ENCODE measurements at places on chromosomes 11 and 22.

GRCh38 chr11:130526846-130527245 lies 78.4 kb downstream of the ADAMTS15 start:
- DNase-seq: no peak

DNA sequence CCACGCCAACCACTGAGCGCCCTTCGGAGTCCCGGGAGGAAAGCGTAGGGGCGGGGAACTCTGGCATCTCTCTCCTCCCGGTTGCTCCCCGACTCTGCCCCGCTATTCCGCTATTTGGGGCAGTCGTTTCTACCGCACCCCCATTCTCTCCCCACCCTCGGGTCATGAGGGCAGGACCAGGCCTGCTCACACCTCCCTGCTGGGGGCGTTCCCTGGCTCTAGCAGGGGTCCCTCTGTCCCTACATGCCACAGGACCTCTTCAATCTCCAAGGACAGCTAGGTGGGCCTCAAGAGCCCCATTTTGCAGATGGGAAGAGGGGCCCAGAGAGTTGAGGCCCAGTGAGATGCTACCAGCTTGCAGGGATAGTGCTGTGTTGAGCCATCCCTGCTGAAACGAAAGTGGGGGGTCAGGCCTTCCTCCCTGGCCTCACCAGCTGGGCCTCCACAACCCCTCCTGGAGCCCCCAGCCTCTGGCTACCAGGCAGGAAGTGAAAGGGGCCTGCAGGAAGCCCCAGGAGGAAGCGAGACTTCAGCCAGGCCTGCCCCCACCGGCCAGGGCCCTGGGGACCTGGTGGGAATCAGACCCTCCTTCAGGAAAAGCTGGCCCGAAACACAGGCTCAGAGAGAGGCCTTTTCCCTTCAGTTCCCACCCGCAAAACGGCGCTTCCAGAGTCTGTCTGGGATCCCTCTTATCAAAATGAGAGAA lies 5.5 kb upstream of the SHISA8 start:
- DNase-seq: peak; percentile 39

- no peak for DNase-seq
Observed at GRCh38 chr22:49663311-49663711, 164.4 kb downstream of the BRD1 start.

DNA sequence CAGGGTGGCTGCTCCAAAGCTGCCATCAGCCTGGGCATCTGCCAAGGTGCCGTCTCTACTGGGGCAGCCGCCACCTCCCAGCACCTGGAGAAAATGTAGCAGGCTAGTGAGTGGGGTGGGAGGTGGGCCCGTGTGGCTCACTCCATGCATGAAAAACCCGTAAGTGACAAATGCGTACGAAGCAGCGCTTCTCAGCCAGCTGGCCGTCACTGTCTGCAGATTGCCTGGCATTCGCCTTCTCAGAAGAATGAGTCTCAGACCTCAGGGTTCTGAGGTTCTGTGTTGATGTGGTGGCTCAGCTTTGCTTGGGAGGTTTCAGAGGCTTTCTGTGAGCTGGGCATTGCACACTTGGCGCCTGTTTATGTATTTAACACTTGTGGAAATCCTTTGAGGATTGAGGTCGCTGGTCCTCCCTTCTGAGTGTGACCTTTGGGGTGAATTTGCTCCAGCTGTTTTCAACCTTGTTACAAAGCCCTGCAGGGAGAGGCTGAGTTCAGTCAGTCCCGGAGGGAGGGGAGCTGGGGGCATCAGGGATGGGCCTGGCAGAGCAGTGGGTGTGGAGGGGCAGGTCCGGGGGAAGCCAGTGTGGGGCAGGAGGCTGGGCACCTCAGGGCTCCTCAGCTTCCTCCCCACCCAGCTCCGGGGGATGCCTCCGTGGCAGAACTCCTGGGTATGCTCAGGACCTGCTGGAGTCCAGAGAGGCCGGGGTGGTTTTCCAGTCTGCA lies 977.0 kb downstream of the TBC1D22A start:
- DNase-seq: no peak

GRCh38 chr11:121964591-121964990 lies 151.4 kb downstream of the BLID start:
- DNase-seq: no peak

GRCh38 chr22:42509548-42509947 lies 10.0 kb downstream of the RRP7A start:
- DNase-seq: no peak

- DNase-seq: no peak
Observed at GRCh38 chr22:43562843-43563242, 151.0 kb downstream of the MPPED1 start.

Data from hypothalamus (tissue), 51 donors.